Renal cortex interstitium (tissue), 15 donors: ENCODE measurements at places on chromosomes 7 and 10.
A peak's percentile ranks its signal among the peaks of the same experiment; 100 is the strongest.

- DNase-seq = no peak
Observed at GRCh38 chr10:48784031-48784430, 99.4 kb downstream of the WDFY4 start.

DNA sequence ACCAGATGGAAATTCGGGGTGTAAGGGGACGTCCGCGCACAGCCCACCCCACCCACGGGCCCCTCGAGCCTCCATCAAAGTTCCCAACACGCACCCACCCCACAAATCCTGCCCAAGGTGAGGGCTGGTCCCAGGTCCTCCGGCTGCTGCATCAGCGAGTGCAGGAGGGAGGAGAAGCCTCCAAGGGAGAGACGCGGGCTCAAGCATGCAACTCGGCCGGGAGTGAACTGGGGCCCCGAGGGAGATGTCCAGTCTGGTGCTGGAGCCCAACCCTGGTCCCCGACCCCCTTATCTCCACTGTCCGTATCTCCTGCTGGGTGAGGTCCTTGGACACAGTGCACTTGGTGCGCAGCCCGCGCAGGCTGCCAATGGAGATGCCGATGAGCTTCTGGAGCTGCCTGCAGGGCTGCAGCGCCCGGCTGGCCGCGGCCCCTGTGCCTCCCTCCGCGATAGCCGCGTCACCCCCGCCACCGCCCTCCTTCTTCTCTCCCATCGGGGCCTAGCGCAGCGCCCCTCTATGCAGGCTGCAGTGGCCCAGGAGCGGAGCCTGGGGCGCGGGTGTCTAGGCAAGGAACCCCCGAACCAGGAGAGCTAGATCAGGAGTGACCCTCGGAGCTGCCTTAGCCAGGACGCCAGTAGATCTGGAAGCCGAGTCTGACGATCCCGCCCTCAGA, 489.2 kb downstream of the ZNF33B start:
- no peak for DNase-seq

- no peak for DNase-seq
Observed at GRCh38 chr10:116104210-116104932, 168.6 kb downstream of the GFRA1 start.

GRCh38 chr10:71840177-71840957, 10.7 kb downstream of the PSAP start:
- peak; percentile 88 for DNase-seq

- DNase-seq = no peak
Observed at GRCh38 chr7:37265006-37265405, 183.7 kb downstream of the ELMO1 start.

DNA sequence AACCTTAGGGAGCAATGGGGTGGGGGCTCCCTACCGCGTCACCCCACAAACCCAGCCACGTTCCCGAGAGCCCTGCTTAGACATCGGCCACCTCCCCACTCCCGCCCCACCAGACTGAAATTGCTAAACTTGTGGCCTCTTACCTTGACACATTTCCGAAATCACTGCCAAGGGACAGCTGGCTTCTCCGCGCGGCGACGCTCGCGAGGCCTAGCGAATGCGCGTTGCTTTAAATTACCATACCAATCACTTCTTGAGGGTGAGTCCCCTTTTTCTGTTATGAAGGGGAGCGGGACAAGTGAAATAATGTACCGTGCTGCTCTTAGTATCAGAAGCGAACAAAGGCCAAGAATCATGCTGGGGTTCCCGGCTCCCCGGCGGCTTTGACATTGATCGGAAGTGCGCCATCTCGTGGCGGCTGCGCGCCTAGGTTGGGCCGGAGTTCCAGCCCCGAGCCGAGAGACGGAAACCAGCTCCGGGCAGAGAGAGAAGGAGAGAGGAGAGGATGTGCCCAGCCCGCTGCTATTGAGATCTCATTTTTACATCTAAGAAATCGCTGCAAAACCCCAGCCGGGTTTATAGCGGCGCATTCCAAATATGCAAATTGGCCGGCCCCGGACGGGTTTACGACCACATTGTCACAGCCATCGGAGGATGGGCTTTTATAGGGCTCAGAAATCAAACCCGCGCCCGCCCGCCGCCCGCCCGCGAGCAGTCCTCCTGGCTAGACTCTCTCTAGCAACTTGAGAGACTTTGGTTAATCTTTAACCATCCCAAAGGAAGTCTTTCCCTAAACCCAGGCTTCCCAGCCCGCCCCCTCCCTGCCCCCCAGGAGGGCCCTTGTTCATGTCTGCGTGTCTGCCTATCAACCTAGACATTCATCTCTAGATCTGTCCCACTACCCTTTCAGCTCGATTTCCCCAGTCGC, 5.3 kb downstream of the HOXA11 start:
- peak; percentile 88 for DNase-seq

GRCh38 chr7:117010375-117011133, 57.3 kb downstream of the ST7 start:
- no peak for DNase-seq

DNA sequence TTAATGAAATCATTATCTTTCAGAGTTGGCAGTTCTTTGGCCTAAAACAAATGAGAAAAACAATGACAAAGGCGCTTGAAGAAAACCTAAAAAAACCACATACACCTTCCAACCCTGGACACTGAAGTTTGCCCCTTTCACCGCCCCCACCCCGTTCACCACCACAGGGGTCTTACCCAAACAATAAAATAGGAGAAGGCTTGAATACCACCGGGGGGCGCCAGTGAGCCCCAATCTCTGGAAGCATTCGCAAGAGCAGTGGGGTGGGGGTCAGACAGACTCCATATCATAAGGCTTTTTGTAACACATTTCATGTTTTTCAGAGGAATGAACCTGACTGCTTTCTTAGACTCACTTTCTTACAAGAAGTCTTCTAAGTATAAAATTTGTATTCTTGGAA, 163.6 kb downstream of the PIP4K2A start:
- DNase-seq = no peak
